ENCODE measurements at places on chromosomes 4 and X.

DNA sequence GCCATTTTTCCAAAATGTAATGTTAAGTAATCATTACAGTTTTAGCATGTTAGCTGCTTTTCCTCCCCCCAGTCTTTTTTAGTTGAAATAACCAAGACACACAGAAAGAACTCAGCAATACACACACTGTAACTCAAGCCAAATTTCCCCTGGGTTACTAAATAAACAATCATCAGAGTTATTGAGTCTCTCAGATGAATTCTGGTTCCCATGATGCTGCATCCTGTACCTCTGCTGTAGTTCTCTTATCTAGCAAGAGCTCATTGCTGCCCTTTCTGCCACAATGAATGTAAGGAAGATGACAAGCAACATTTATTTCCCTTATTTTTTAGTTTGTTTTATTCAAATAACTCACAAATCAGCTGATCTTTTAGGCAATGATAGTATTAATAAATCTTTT is 185.1 kb downstream of the ARHGAP6 start:
- DNase-seq = no peak

DNA sequence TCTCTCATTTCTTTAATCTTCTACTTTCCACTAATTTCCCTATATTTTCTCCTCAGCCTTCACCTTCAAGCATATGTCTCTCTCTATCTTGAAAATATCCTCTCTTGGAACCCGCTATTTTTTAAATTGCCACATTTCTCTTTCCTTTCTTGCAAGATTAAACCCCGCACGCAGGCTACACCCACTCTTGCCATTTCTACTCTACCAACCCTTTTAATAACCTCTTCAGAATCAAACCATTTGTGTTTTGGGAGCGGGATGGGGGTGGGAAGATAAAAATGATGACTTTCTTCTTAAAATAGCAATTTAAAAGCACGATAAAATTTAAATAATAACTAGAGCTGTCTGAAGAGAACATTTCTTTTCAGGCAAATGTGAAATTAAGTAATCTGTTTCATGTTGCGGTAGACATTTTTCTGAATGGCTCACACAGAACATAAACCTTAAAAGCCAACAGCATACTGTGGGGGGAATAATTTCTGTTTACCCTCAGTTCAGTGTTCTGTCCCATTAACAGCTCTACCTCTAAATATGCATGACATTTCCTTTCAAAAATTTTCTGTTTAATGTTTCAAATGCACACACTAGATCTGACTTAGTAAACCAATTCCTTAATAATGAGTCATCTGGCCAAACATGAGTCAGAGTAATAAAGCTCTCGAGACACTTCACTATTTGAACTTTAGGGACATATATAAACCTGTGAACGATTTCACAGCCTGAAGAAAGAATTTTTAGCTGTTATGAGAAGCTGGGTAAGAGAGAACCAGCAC is 20.5 kb downstream of the ARSJ start:
- no peak for DNase-seq

GRCh38 chrX:120235284-120235683 is 15.3 kb upstream of the ZBTB33 start:
- DNase-seq = no peak

DNA sequence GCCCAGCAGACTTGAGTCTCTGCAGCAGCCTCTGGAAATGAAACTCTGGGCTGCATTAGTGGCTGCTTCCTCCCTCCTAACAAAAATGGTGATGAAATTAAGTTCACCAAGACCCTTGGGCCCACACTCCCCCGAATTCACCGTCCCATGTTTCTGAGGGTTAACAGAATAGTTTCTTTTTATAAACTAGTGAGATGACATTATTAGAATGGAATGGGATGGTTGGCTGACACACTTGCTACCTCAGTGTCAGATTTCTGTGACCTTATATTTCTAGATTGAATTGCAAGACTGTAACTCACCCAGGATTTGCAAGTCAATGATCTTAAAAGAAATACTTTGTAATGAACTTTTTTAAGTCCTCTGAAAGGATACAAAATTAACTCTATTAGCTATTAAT is 127.1 kb downstream of the SHROOM3 start:
- DNase-seq = no peak

DNA sequence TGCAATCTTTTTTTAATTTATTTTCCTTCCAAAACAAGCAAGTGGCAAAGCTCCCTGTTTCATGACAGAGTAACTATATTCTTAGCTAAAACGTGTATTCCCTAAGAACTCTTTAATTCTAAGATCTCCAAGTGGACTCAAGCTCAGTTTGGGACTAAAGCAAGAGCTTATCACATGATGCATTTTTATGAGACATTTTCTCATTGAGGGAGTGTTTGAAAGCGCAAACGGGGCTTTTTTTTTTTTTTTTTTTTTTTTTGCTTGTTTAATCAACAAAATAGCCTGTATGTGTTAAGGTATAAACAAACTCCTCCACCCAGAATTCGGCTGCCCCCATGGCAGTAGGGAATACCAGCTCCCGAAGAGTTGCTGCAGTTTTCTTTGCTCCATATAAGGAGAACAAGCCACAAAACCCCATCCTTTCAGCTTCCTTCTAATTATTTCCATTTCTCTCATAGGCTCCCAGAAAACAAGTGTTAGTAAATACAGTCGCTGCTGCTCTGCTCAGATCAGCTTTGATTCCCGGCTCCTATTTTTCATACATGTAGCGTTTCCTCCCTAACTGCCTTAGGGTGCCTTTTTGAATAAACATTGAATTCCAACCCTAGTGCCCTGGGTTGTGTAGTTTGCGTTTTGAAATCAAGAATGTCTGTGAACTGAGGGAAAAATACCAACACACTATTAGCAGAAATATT is 669 bp upstream of the PPARGC1A start:
- DNase-seq = no peak

DNA sequence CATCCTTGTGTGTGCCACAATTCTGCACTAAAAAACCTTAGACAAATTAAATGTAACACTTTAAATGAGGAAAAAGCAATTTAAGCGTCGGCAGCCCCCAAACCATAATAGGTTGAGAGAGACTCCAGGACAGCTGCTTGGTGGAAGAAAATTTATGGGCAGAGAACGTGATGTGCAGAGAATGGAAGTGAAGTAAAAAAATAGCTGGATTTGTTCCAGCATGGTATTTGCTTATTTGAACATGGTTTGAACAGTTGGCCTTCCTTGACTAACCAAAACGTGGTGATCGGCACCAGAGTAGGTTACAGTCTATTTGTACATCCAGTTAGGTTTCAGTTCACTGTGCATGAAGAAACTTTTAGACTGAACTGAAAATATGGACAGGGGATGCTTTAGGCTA is 343.0 kb upstream of the CPEB2 start:
- DNase-seq = no peak

GRCh38 chr4:152500800-152501434 is 35.0 kb downstream of the FBXW7 start:
- DNase-seq = peak; percentile 49

DNA sequence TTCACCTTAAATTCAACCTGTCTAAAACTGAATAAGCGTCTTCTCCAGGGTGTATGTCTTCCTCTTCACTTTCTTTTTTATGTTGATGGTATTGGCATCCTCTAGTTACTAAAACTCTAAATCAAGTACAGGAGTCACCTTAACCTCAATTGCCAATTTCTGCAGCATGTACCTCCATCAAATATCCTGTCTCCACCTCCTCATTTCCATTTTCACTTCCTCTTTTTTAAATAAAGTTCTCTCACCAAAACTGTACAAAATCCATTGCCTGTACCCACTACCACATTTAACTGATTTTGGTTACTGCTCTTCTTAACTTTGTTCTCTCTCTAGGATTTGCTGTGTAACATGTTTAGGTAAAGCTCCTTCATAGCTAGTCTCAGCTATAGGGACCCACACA is 9.2 kb upstream of the NPFFR2 start:
- no peak for DNase-seq

DNA sequence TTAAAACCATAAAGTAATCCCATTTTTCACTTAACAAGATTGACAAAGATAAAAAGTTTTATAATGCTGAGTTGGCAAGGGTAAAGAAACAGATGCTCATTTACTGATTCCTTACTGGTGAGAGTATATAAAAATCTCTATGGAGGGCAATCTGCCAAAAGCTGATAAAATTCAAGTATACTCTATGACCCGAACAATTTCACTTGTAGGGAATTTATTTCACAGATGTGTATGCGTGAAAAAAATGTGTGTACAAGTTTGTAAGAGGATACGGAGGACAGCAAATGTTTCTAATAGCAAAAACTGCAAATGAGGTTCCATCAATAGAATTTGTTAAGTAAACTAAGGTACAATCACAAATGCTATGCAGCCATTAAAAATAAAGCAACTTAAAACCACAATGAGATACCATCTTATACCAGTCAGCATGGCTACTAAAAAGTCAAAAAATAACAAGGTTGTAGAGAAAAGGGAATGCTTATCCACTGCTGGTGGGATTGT is 23.4 kb downstream of the DHX15 start:
- DNase-seq = no peak

- no peak for DNase-seq
Observed at GRCh38 chrX:13271511-13271910, 48.3 kb downstream of the ATXN3L start.

- no peak for DNase-seq
Observed at GRCh38 chr4:20323991-20324390, 72.3 kb downstream of the SLIT2 start.

GRCh38 chr4:47474799-47475198 is 10.3 kb upstream of the ATP10D start:
- DNase-seq = no peak

GRCh38 chr4:6452897-6453687 is 19.3 kb downstream of the PPP2R2C start:
- no peak for DNase-seq

DNA sequence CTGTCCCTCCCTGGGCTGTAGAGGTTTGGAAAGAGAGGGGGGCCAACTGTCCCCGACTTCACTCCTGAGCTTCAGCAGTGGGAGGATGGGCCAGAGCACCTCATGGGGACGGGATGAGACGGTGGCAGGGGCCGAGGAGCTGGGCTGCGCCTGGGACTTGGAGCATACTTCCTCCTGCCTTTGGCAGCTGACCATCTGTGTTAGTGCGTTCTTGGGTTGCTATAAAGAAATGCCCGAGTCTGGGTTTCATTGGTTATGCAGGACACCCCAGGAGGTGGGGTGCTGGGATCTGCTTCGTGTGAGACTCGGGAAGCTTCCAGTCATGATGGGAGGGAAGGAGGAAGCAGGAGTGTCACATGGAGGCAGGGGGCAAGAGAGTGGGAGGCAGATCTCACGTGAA is 7.4 kb downstream of the PSAPL1 start:
- no peak for DNase-seq

GRCh38 chr4:67861513-67861912 is 22.3 kb downstream of the TMPRSS11D start:
- DNase-seq = no peak

DNA sequence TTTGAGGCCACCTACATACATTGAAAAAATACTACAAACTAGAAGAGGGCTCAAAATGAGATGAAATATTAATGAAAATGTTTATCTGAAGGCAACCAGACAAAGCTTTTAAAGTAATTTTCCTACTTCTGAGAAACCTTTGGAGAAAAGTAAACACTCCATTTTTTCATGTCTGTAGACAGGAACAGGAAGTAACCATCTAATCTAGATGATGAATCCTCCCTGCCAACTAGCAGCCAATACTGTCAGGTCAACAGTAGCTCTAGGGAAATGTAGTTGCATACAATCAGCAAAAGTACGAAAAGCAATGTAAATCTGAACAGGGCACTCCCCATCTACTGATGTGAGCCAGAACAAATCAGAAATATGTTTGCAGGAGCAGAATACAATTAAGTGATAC is 49.0 kb downstream of the AMMECR1 start:
- no peak for DNase-seq

- DNase-seq = no peak
Observed at GRCh38 chrX:75522565-75523431, at the start of gene ZDHHC15. Gene ZDHHC15 (minus strand): TSS chrX:75523037. CDS start chrX:75523024, 13 bp downstream.

GRCh38 chrX:150506020-150506419 is 62.4 kb upstream of the MTM1 start:
- DNase-seq = no peak

DNA sequence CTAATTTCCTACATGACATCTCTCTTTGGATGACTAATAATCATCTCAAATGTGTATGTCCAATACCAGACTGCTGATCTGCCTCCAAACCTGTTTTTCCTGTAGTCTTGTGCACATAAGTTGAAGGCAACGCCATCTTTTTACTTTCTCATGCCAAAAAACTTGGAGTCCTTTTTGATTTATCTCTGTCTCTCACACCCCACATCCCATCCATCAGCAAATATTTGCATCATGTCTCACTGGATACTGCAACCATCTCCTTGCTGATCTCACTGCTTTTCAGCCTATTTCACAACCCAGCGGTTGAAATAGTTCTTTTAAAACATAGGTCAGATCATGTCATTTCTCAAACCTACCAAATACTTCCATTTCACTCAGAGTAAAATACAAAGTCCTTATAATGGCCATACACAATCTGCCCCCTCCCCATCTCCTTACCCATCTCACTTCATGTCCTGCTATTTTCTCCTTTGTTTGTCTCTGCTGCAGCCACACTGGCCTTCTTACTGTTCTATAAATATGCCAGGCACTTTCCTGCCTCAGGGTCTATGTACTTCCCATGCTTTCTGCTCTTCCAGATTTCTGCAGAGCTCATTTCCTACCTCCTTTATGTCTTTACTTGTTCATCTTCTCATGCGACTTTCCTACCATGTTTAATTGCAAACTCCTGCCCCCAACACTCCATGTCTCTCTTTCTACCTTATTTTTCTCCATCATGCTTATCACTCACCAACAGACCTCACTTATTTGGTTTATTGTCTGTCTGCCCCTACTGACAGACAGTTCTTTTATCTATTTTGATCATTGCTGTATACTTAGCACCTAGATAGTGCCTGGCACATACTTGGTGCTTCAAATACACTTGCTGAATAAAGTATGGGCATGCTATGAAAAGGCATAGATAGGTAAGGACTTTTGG is 98.8 kb downstream of the ANXA3 start:
- DNase-seq = peak; percentile 42

DNA sequence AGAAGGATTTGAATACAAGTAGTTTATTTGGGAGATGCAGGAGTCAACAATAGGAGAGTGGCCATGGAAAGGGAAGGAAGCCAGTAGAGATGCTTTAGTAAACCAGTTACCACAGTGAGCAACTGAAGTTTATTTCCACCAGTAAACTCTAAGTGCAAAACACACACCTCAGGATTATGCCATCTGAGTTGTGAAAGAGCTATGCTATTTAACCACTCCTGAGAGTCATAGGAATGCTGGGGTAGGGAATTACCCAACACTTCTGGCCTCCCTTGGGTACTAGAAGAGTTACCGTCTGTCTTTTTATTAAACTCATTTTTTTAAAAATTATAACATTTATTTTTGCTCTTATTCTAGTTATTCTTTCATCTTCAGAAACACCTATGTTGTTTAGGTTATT is 834.6 kb upstream of the AMOT start:
- no peak for DNase-seq
